Fibroblast of skin of abdomen (primary cell): ENCODE measurements at places on chromosomes 11 and 22.

DNA sequence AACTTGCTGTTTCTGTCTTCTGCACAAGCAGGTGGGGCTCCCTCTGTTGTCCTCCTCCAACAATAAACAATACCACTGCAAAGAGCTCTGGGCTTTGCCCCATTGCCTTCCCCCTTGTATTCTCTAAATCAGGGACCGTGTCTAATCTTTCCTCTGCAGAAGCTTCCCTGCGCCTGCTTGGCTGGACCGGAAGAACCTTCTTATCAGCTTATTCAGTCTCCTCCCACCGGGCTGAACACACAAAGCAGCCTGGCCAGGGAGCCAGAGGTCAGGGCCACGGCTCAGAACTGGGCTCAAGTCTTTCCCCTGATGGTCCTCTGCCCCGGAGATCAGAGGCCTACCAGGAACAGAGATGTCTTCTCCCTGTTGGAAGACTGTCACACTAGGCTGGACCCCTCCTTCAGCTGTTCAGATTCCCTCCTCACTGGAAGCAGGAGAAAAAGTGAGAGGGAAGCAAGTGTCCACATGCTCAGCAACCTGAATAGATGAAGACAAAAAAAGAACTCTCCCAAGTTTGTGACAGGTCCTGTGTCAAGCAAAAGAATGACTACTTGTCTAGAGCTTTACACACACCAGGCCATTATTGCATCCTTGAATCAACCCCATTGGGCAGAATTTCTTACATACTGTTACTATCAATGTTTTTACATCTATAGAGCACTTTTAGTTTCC, 63.7 kb downstream of the RAB30 start:
- DNase-seq: no peak

DNA sequence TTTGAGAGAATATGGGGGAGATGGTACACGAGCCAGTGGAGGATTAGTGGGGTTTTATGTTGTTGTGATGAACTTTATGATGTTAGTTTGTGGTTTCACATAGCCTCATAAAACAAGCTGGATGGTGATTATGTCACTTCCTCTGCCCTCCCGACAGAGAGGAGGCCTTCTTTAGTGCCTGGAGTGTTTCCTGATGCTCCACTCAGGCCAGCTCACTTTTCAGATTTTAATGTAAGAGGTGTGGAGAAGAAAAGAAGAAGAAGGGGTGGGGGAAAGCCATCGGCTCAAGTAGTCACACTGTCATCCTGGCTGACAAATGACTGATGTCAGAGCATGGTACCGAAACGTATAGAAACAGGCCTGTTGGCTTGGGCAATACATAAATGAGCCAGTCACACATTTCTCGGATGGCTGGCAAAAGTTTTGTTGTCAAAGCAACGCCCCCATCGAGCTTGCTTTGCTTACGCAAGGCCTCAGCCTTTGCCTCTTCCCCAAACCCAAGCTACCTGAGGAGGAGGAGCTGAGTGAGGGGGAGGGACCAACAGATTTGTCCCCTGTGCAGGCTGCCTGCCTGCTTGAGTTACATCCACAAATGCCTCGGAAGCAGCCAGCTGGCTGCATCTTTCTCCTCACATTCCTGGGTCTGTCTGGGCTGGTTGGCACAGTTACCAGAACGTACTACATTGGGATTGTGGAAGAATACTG, at the start of gene HEPHL1:
Gene HEPHL1, plus strand, starts transcription at position 578 of the 705 bp plus-strand sequence. Its CDS starts 15 bp downstream, at position 593.
- DNase-seq: no peak

- DNase-seq: no peak
These were observed 86.4 kb upstream of the PICALM start for GRCh38 chr11:86155200-86155844.

GRCh38 chr11:98772893-98773292, 247.9 kb upstream of the CNTN5 start:
- no peak for DNase-seq

DNA sequence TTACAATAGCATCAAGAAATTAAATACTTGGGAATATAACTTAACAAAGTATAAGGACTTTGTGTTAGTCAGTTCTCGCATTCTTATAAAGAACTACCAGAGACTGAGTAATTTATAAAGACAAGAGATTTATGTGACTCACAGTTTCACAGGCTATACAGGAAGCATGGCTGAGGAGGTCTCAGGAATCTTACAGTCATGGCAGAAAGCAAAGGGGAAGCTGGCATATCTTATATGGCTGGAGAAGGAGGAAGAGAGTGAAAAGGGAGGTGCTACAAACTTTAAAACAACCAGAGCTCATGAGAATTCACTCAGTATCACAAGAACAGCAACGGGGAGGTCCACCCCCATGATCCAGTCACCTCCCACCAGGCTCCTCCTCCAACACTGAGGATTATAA, 32.0 kb upstream of the CCDC134 start:
- peak; percentile 31 for DNase-seq

GRCh38 chr11:36596880-36597279, 1.2 kb downstream of the RAG2 start:
- no peak for DNase-seq

DNA sequence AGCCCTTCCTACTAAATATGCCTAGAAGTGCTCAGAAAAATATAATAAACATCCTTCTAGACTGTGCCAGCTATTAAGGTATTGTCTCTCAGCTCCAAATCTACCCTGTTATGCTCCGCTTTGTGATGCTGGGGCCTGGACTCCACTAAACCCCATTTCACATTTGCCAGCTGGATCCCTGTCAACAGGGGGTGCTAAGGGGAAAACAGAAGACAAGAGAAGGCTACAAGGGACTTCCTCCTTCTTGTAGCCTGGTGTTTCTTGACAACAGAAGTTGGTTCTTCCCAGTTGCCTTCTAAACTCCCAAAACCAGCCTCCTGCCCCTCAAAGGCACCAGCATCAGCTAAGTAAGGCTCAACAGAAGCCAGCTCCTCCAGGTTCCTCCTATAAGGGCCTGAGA, 5.2 kb downstream of the NUMA1 start:
- peak; percentile 37 for DNase-seq

DNA sequence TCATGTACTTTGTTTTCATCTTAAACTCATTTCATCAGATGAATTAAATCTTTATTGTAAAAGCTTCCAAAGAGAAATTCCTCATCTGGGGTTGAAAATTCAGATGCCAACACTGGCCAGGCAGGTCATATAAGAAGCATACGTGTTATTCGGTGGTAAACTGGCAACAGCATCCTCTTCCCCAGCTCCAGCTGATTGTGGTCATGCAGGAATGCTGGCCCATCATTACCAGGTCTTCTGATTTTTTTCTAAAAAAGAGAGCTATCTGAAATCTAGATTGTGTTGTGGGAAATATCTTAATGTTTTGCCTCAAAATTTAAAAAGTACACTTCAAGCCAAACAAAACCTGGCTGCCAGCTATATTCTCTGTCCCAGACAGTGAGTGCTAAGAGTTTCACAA, 53.6 kb downstream of the ARFGAP2 start:
- peak; percentile 12 for DNase-seq

DNA sequence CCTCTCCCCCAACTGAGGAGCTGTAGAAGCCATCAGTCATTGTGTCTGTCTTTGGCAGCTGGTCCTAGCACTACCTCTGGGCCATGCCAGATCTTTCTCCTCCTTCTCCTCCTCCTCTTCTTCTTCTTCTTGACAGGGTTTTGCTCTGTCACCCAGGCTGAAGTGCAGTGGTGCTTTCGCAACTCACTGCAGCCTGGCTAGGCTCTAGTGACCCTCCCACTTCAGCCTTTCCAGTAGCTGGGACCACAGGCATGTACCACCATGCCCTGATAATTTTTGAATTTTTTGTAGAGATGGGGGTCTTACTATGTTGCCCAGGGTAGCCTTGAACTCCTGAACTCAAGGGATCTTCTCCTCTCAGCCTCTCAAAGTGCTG, 50.1 kb upstream of the SHANK2 start:
- no peak for DNase-seq

DNA sequence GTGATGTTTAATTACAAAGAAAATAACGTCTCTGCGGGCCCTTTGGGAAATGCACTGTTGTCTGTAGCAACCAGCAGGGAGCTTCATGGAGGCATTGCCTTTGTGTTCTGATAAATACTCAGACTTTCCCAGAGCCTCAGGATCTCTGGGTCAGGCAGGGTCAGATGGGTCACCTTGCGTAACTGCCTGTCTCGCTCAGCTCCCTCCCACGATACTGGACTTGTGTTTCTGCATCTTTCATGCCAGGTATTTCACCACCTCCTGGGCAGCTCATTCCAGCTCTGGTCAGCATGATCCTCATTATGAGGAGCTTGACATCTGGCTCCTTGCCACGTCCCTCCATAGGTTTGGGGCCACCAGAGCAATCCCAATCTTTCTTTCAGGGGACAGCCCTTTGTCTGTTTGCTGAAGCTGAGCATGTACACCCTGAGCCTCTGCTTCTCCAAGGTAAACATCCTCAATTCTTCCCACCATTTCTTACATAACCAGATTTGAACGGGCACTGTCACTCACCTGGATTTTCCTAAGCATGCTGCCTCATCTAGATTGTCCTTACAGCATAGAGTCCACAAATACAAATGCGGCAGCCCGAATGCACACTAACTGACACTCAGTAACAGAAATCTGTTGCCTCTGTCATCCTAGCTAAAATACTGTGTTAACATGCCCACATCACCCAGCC, 162.3 kb downstream of the LARGE1 start:
- DNase-seq: no peak

- DNase-seq: no peak
These were observed 33.1 kb upstream of the PICALM start for GRCh38 chr11:86101941-86102407.

GRCh38 chr22:29382580-29383302, 5.6 kb downstream of the AP1B1 start:
- DNase-seq: no peak

DNA sequence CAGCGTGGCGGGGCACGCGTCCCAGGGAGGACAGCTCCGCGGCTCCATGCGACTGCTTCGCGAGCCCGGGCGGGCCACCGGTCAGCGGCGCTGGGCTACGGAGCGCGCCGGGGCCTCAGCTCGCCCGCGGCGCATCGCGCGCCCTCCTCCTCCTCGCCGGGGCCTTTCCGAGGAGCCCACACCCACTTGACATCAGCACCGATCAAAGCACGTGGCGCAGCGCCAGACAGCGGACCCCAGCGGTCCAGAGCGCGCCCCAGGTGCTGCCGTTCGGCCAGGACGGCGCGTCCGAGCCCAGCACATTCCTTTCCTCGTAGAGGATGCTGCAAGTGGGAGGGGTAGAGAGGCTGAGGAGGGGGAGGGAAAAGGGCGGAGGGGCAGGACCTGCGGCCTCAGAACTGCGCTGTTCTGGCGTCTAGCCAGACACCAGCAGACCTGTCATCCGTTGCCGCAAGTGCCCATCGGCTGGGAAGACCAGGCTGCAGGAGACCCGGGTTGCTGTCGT, 88.6 kb downstream of the PLEKHA7 start:
- peak; percentile 14 for DNase-seq

DNA sequence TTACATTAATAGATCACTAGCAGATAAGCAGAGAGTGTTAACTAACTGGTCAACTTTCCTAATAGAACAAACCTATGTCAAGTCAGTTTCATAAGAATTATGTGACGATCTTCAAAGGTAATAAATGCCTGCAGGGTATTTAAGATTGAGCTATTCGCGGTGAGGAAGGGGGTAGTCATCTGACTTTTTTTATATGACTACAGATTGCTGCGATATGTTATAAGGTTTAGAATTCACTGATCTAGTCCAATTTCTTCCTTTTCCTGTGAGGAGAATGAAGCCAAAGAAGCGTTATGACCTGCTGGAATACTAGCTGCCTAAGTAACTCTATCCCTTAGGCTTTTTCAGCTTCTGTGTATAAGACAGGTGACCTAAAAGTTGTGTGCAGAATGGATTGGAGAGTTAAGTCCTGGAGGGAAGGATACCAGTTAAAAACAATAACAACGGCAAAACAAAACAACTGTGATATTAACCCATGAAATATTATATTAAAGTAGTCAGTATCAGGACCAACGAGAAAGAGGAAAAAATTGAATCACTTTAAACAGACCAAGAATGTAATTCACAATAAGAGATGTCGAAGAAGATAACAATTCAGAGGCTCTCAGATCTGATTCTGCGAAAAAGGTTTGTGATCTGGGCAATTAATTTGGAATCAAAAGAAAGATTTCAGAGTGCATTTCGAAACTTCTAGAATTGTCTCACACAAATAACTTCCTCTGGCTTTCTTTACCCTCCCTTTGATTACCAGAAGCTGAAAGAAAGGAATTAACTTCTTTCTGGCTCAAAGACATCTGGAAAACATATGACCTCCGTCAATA, 630 bp downstream of the CASP4 start:
- peak; percentile 2 for DNase-seq

- no peak for DNase-seq
These were observed 863 bp downstream of the SIAE start for GRCh38 chr11:124672536-124673215.

GRCh38 chr11:8333811-8334401, 70.2 kb upstream of the LMO1 start:
- no peak for DNase-seq

GRCh38 chr22:22612516-22612915, 31.9 kb upstream of the GGTLC2 start:
- DNase-seq: no peak

DNA sequence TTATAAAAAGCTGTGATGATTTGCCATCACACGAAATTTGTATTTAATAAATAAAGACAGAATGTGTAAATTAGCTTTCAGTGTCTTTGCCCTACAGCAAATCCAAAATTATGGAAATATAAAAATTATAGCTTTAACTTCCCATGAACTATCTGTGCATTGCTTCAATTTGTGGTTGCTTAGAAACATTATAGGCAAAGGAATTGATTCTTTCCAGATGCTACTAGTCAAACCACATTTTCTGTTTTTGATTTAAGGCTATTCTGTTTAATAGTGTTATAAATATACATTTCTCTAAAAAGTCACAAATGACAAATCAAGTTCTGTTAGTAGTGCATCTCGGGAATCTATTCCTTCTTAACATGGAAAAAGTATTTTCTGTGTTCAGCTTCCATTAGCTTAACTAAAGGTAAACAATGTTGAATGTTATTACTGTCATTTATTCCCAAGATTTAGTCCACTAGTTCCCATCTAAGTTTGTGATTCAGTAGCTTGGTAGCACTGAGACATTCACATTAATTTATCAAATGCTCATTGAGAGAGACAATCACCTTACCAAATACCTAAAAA, 1086.3 kb upstream of the CCDC90B start:
- peak; percentile 7 for DNase-seq
